ENCODE measurements at places on chromosomes 7 and 10.

GRCh38 chr7:5116359-5116758, 70.7 kb downstream of the RBAK start:
- DNase-seq = no peak

- no peak for DNase-seq
Observed at GRCh38 chr7:1012004-1012715, 29.2 kb downstream of the CYP2W1 start.

- DNase-seq = no peak
Observed at GRCh38 chr10:132204781-132205473, 18.2 kb downstream of the DPYSL4 start.

- DNase-seq = no peak
Observed at GRCh38 chr10:63489838-63490237, 24.1 kb upstream of the JMJD1C start.

- no peak for DNase-seq
Observed at GRCh38 chr10:79979976-79980687, 31.2 kb upstream of the SFTPD start.

DNA sequence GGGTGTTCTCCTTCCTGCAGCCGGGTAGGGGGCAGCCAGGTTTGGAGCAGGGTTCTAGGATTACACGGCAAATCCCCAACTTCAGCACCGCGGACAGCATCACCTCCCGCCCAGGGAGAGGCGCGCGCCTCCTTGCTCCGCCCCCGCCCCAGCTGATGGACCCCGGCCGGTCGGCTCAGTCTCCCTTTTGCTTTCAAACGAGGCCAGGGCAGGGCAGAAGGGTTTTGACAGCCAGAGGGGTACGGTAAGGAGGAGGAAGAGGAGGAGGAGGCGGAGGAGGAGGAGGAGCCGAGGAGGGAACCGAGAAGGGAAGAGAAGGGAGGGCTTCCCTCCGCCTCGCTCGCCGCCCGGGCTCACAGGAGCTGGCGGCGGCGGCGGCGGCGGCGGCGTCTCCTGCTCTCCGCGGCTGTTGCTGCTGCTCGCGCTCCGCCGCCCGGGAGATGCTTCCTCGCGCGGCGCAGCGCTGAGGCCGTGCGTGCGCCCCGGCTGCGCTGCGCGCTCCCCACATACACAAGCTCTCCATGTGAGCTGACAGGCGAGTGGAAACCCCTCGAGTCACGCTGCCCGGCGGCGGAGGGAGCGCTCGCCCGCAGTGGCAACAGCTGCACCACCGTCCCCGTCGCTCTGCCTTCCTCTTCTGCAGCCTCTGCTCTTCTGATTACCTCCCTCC, 615 bp upstream of the CNTNAP2 start:
- peak; percentile 52 for DNase-seq

GRCh38 chr7:68073701-68074100, 1077.1 kb downstream of the TYW1 start:
- no peak for DNase-seq

GRCh38 chr7:151249732-151250072, 1.2 kb upstream of the SMARCD3 start:
- peak; percentile 72 for DNase-seq

DNA sequence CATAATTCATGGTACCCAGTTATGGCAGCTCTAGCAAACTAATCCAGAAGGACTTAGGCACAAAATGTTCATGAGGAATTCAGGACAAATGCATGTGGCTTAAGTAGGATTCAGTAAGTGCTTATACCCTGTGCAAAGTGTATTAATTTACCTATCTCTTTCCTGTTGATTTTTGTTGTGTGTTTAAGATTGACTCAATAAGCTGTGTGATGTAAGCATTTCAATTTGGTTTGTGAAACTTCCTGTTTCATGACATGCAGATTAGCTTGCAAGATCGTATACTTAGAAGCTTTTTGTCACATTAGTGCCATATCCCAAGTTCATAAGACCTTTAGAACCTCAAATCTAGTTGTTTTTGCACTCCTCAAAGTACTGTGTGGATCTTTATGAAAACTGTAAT, 416.7 kb downstream of the ARL4A start:
- DNase-seq = no peak

- no peak for DNase-seq
Observed at GRCh38 chr10:124205432-124205831, 112.0 kb upstream of the CHST15 start.

DNA sequence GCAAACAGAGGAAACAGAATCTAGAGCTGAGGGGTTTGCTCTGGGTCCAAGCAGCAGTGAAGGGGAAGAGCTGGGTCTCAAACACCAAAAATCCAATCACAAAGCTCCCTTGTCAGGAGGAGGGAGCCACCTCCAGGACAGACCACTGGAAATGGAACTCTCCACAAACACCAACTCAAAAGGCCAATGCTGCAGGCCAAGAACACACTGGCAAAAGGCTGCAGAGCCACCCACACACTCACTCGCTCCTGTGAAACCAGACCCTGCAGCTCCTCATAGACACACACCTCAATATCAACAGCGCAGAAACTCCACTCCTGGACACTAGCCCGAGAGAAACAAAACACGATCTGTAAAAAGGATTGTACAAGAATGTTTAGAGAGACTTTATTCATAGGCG, 213.5 kb downstream of the PTPRN2 start:
- no peak for DNase-seq

- DNase-seq = no peak
Observed at GRCh38 chr10:66218981-66219587, 706.8 kb upstream of the LRRTM3 start.

GRCh38 chr7:144820552-144820951, 15.3 kb downstream of the TPK1 start:
- no peak for DNase-seq

GRCh38 chr10:12579954-12580858, 230.9 kb downstream of the CAMK1D start:
- no peak for DNase-seq

GRCh38 chr10:92699193-92699517, 9.4 kb downstream of the HHEX start:
- DNase-seq = no peak

DNA sequence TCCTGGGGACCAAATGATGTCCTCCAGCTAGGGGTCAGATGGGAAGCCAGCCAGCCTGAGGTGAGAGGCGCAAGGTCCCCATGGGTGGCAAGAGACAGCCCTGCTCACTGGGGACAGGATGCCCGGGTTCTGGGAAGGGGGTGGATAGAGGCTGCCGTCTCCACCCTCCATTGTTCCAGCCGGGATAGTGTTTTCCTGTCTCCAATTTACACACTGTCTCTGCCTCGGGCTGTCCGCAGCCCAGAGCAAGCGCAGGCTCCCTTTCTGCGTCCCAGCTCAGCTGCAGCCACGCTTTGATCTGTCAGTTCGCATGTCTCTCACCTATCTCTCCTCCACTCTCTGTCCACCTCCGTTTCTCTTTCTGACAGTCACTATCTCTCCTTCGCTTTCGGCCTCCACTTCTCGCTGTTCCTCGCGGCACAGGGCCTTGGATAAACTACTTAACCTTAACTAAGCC, 2.1 kb downstream of the EPHB4 start:
- no peak for DNase-seq

- no peak for DNase-seq
Observed at GRCh38 chr7:154441811-154442210, 389.6 kb downstream of the DPP6 start.

DNA sequence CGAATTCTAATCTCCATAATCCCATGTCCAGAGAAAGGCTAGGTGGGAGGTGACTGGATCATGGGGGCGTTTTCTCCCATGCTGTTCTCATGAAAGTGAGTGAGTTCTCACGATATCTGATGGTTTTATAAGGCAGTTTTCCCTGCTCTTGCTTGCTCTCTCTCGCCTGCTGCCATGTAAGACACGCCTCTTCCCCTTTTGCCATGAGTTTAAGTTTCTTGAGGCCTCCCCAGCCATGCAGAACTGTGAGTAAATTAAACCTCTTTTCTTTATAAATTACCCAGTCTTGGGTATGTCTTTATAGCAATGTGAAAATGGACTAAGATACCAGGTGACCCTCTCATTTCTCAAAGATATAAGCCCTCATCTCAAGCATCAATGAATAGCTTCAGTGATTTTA, 1.1 kb upstream of the ACTA2 start:
- DNase-seq = no peak

DNA sequence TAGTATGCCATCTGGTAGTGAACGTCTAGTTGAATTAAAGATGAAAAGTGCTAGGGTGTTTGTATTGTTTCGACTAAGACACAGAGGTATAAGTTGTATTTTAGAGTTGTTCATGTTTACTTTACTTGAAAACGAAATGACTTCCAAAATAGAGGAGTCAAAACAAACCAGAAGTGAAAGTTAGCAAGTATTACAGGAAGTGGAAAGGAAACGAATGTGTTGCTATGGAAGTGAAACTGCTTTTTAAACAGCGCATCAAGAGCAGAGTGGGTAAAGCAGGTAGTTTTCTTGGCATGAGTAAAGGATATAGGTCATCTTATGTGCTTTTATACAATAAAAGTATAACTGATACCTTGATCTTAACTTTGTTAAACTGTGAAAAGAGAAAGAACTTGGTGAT, 20.0 kb upstream of the GALNTL5 start:
- DNase-seq = no peak

DNA sequence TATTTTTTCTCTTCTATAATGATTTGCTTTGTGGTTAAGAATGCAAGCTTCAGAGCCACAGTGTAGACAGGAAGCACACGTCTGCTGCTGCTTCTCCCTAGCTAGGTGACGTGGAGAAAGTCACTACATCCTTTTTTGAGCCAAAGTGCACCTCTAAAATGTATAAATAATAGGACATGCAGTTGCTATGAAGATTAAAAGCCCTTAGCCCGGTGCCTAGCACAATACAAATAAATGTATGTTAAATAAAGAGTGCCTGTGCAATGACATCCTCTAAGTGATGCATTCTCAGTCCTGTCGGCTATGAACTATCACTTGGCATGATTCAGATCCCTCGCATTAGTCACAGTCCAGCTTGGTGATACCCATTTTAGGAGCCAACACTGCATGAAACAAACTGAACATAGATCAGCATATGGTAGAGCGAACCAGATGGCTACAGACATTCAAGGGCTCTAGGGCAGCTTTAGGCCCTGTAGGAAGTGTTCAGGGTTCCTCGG, 4.8 kb upstream of the TRDMT1 start:
- no peak for DNase-seq

All from left lung (tissue), 14 donors.